Natural killer cell (primary cell): ENCODE measurements at places on chromosomes 1 and 21.

DNA sequence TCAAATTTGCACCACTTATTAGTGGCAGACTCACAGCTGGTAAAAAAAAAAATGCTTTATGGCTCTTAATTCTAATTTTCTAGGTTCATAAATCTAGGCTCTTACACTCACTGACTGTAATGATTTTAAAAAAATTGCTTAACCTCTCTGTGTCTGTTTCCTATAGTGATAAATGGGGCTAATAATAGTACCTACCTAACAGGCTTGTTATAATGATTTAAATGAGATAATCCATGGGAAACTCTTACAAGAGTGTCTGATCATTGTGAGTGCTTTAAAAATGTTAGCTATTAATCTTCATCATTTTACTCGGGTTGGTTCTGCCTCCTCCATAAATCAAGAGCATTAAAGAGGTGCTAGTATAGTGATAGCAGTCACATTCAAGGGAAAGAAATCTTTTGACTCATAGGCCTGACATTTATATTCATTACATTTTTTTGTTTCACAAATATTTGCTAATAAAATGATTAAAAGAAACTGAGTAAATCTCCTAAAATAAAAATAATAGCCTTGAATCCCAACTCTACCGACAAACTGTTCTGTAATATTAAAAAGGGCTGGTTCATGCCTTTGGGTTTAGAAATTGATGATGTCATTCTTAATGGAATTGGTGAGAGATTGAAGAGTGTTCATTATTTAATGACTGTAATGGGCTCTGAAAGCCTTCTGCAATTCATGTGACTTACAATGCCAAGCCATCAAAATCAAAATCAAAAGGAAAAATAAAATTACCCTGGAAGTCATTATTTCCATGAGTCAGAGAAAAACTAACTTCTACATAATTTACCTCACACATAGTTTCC lies 93.9 kb upstream of the PALMD start:
- no peak for DNase-seq

GRCh38 chr1:160837558-160838205 lies 25.0 kb downstream of the CD244 start:
- DNase-seq = peak; percentile 94

DNA sequence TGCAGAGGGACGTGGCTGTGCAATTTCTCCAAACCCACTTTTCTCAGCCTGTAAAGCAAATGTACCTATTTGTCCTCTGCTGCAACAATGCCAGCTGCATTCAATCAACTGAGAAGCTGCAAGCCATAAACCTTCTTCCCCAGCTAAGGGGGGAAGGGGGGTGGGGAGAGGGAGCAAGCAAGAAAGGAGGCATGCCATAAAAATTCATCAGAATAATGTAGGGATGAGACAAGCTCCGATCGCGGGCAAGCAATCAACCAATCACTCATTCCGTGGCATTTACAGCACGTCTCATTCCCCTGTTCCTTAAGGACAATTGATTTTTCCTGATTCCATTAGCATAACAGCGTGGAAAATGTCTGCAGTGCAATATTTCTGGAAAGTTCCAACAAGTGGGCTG lies 144.8 kb downstream of the DMRTA2 start:
- no peak for DNase-seq

GRCh38 chr21:16863362-16863905 lies 649.4 kb upstream of the CXADR start:
- DNase-seq = no peak

- no peak for DNase-seq
These were observed 154.1 kb downstream of the PHTF1 start for GRCh38 chr1:113605146-113605545.

- DNase-seq = no peak
These were observed 34.1 kb upstream of the GNG4 start for GRCh38 chr1:235683653-235684052.

DNA sequence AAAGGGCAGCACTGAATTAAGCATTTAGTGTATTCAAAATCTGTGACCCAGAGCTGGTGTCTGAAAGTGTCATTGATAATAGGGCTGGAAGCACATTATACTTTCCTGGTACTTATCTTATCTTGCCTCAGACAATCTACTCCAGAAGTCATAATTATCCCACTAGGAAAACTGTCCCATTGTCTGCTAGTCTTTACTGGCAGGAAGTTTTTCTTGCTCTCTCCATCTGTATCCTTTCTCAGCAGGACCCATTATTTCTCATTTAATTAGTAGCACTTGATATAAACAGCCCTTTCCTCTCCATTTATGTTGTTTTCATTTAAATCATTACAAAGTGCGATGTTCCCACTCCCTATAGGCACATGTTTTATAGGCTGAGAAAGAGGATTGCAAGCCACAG lies 36.5 kb upstream of the BARHL2 start:
- no peak for DNase-seq

GRCh38 chr1:27811741-27812500 lies 18.7 kb upstream of the PPP1R8 start:
- DNase-seq = no peak

DNA sequence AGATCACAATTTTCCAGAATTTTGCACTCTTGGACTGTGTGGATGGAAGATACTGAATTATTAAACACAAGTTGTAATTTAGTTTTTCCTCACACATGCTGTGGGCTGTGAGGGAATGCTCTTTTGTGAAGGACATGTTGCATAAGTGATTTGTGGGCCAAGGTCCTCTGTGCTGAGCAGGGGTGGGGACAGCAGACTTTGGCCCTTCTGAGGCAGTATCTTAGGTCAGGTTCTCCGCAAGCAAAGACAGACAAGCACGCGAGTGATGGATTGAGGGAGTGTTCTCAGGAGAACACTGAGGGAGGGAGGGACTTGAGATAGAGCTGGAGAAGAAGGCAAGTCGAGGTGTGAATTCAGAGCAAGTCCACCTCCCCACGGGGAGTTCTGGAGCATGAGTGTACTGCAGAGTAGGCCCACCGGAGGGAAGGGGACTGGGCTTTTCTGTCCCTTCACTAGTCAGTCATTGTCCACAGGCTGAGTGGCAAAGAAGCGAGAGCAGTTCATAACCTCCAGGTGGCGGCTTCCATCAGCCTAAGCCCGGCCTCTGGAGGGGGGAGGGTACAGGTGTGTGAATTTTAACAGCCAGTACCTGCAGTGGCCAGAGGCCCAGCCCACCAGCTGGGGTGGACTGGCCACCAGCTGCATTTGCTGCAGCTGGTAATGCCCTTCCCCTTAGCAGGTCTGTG lies 19.1 kb upstream of the CD101 start:
- no peak for DNase-seq

DNA sequence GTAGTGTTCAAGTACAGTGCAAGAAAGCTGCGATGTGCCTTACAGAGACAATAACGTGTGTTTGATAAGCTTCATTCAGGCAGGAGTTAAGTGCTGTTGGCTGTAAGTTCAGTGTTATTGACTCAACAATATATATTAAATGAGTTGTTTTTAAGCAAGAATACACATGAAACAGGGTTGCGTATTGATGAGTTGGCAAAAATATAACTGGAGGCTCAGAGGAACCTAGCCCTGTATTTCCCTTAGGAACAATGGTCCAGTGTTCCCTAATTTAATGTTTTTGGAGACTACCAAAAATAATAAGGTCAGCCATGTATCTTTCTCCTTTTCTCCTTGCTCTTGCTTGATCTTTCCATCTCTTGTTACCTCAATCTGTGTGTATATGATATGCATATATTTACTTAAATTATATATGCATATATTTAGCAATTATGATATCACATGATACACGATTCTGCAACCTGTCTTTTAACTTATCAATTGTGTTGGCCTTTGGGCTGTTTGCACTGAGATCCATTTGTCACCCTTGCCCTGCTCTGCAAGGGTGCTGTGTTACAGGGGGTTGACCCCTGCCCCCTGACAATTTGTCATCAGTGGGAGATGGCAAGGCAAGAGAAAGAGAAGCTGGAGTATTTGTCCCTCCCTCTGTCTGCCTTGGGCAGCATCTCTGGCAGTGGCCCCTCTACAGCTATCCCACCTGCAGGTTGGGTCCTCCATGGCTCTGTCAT lies 109.7 kb downstream of the FGGY start:
- DNase-seq = no peak

GRCh38 chr1:181038399-181038873 lies 4.7 kb downstream of the MR1 start:
- peak; percentile 53 for DNase-seq

- DNase-seq = peak; percentile 38
These were observed 1.4 kb downstream of the FOXD2 start for GRCh38 chr1:47439017-47439818.

GRCh38 chr1:98707556-98707955 lies 46.0 kb downstream of the SNX7 start:
- no peak for DNase-seq

GRCh38 chr1:25040122-25040685 lies 110.1 kb upstream of the RUNX3 start:
- no peak for DNase-seq

GRCh38 chr21:36847189-36847588 lies 119.3 kb downstream of the HLCS start:
- DNase-seq = no peak

GRCh38 chr1:78619803-78620579 lies at the start of gene IFI44L:
Gene IFI44L (plus strand): TSS chr1:78620448. CDS start chr1:78627916, 7,468 bp downstream.
- no peak for DNase-seq

- no peak for DNase-seq
These were observed 16.5 kb upstream of the SPAG17 start for GRCh38 chr1:118201524-118201923.

DNA sequence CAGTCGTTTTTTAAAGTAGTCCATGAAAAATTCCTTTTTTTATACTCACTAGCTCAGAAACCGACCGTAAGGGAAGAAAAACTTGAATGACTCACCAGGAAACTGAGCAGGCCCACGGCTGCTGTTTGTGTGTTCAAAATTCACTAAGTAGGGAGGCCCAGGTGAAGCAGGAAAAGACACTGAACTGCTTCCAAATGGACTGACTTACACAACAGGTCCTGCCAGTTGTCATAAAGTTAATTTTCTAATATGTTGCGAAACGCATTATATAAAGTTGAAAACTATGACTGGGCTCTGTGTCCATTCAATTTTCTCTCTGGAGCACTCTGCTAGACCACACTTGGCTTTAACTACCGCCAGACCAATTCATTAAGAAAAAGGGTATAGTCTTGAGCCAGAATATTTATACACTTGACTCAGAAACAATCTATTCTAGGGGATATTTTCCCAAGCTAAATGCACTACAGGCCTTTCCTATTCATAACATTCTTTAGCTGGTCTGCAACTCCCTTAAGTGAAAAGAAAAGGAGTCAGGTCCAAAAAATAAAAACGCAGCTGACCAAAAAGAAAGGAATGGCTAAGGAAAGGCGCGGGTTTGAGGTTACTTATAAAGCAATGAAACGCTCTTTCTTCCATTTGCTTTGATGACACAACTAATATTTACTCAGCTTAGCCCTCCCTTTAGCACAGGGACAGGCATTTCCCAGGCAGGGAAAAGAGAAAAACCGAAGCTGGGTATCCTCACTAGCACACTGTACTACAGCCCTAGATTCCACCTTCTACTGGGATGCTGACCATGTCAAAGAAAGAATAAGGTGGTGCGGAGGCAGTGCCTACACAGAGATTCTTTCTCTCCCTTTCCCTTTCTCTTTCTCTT lies 306.3 kb upstream of the ESRRG start:
- no peak for DNase-seq

- DNase-seq = no peak
These were observed 166.8 kb upstream of the CAMK1G start for GRCh38 chr1:209416716-209417115.

GRCh38 chr1:71650119-71650518 lies 569.3 kb upstream of the ZRANB2 start:
- no peak for DNase-seq

DNA sequence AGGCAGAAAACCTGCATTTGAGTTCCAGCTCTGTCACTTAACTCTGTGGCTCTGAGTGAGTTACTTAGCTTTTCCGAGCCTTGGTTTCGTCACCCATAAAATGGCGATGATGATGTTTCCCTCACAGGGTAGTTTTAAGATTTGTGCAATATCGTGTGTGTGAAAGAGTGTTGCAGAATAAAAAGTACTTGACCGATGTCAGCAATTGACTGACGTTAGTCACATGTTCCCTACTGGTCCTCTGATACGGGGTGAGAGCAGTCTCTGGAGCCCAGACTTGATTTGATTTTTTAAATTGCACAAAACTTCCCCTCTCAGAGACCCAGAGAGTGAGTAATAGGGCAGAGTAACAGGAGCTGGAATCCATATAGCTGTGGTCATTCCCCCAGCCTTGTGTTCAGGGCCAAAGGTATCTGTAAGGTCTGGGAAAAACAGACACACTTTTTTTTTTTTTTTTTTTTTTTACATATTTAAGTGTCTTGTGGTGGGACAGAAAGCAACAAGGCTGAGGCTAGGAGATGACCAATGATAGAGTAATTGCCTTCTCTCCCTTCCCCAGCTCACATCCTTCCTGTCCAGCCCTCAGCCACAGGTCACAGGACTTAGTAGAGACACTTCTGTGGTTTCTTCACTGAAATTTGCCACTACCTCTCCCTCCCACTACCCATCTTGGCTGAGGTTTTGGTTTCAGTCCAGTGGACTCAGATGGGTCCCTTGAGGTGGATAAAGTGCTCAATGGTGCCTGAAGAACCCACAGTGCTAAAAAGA lies 2.0 kb downstream of the FCER1G start:
- DNase-seq = peak; percentile 53

- DNase-seq = no peak
These were observed 18.2 kb downstream of the FAM163A start for GRCh38 chr1:179761296-179761695.

GRCh38 chr1:98278055-98278454 lies 357.2 kb upstream of the DPYD start:
- no peak for DNase-seq

- peak; percentile 83 for DNase-seq
These were observed at the start of gene ZDHHC18 for GRCh38 chr1:26826261-26827105. Gene ZDHHC18 (plus strand): TSS chr1:26826688. CDS start chr1:26826805, 117 bp downstream.

GRCh38 chr1:159779403-159779851 lies 1.3 kb upstream of the DUSP23 start:
- DNase-seq = no peak

- no peak for DNase-seq
These were observed 429.3 kb upstream of the RUNX1 start for GRCh38 chr21:35478161-35479064.

DNA sequence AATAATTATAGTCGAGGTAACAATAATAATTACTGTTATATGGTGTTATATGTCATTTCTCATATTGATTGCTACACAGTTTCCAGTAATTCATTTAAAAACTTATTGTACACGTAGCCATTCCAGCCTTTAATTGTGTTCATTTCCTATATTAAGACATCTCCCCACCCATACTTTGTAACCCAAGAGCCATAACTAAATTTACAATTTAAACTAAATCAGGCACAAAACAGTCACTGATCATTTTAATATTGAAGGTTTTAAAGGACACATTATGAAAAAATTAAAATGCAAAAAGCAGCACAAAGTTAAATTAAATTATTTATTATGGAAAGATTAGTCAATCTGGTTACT lies 487.0 kb downstream of the DPYD start:
- no peak for DNase-seq

- DNase-seq = no peak
These were observed 18.7 kb downstream of the C1orf198 start for GRCh38 chr1:230849451-230850224.
